B cell (primary cell): ENCODE measurements at places on chromosomes 13 and 19. TPM values are rescaled to one million over a fixed set of nuclear protein-coding genes. Genes with fewer than 3 reads are reported as not detected.

USHBP1 gene
- 0.12 and 0.39 TPM in 2 replicates for total RNA-seq

CABP5 gene
- total RNA-seq: not detected in 2 replicates

GRCh38 chr19:29293292-29293691 is 80.3 kb upstream of the UQCRFS1 start:
- no peaks in the 10 kb centered on the region for H3K27me3 ChIP-seq
- H3K4me1 ChIP-seq: no peaks in the 10 kb centered on the region
- H3K4me3 ChIP-seq: no peak overlapping the region

- no peaks in the 10 kb centered on the region for H3K4me1 ChIP-seq
- no peak for DNase-seq
- no peak overlapping the region for H3K4me3 ChIP-seq
Observed at GRCh38 chr13:106814463-106814862, 246.5 kb upstream of the ARGLU1 start.

- H3K4me3 ChIP-seq: no peak overlapping the region
- H3K27ac ChIP-seq: no peak overlapping the region
- H3K36me3 ChIP-seq: no peaks in the 10 kb centered on the region
- no peaks in the 10 kb centered on the region for H3K4me1 ChIP-seq
Observed at GRCh38 chr13:110246530-110246929, 60.4 kb downstream of the COL4A1 start.

DNA sequence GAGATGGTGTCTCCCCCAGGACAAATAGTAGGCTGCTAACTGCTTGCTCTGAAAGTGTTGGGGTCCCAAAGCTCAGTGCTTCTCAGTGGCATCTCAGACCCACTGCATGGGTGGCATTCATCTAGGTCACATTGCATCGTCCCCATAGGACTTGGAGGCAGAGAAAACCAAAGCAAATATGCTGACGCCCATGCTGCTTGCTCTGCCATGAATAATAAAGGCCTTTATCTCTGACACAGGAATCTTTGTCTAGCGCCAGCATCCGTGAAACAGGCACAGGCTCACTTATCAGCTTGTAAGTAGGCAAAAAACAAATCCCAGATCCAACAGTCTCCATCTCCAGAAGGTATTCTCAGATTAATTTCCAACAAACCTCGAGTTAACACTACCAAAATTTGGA is 18.9 kb upstream of the IPO5 start:
- H3K36me3 ChIP-seq: no peaks in the 10 kb centered on the region
- no peak overlapping the region for H3K4me3 ChIP-seq
- H3K27me3 ChIP-seq: no peaks in the 10 kb centered on the region
- no peak overlapping the region for H3K27ac ChIP-seq

DNA sequence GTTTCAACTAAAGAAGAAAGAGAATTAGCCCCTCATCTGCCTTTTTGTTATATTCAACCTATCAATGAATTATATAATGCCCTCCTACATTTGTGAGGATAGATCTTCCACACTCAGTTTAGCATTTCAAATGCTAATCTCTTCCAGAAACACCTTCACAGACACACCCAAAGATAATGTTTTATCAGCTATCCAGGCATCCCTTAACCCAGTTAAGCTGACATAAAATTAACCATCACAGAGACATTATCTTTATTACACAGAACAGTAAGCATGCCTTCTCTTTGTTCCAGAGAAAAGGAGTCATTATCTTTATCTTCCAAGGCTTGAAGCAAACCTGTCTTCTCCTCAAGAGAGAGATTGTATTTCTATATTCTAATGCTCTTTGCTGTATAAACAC is 53.1 kb downstream of the PCDH20 start:
- H3K4me3 ChIP-seq: no peak overlapping the region
- no peak for DNase-seq
- no peaks in the 10 kb centered on the region for H3K36me3 ChIP-seq
- no peak overlapping the region for H3K27ac ChIP-seq
- no peaks in the 10 kb centered on the region for H3K4me1 ChIP-seq
- no peaks in the 10 kb centered on the region for H3K27me3 ChIP-seq

DNA sequence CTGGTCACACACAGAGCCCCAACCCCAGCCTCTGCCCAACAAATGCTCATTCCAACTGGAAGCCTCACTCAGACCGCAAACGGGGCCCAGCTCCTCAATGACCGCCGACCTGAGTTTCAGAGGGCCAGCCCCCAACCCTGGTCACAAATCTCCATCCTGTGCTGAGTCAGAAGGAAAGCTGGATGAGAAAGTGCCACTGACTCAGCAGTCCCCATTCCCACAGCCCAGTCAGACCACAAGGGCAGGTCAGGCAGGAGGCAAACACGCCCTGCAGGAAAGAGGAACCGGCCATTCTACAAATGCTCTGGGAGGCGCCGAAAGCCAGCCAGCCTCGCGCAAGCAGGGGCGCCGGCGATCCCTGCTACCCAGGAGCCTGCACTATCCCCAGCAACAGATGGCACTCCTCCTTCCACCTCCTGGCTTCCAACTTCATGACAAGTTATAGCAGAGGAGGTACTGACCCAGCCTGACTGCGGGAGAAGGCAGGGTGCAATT is 14.1 kb upstream of the PRKD2 start:
- no peak overlapping the region for H3K4me3 ChIP-seq
- peaks cover 81% of the 10 kb centered on the region for H3K36me3 ChIP-seq
- H3K27ac ChIP-seq: no peak overlapping the region
- no peaks in the 10 kb centered on the region for H3K27me3 ChIP-seq

GRCh38 chr19:41528106-41528505 is 47.9 kb upstream of the CEACAM21 start:
- no peak overlapping the region for H3K4me3 ChIP-seq
- DNase-seq: no peak
- no peak overlapping the region for H3K27ac ChIP-seq

DNA sequence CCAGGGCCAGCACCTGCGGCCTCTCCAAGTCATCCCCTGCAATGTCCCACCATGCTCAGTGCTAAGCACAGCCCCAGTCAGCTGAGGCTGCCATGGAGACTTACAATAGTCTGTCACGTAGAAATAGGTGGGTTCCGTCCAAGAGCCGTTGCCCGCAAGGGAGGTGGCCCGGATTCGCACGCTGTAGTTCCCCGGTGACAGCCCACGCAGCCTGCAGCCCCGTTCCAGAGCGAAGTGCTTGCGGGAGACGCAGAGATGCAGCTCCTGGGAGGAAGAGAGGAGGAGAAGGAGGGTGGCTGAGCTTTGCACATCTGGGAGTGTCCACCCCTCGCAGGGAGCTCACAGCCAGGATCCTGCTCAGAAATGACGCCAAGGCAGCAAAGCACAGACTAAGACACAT is 62.6 kb downstream of the ZNF557 start:
- no peaks in the 10 kb centered on the region for H3K4me1 ChIP-seq
- H3K4me3 ChIP-seq: no peak overlapping the region
- H3K36me3 ChIP-seq: no peaks in the 10 kb centered on the region
- H3K27me3 ChIP-seq: peaks cover 2% of the 10 kb centered on the region

GRCh38 chr19:13401388-13401787 is 104.9 kb downstream of the CACNA1A start:
- no peak overlapping the region for H3K27ac ChIP-seq
- H3K27me3 ChIP-seq: no peaks in the 10 kb centered on the region
- no peak overlapping the region for H3K4me3 ChIP-seq
- no peak for DNase-seq
- no peaks in the 10 kb centered on the region for H3K4me1 ChIP-seq

DNA sequence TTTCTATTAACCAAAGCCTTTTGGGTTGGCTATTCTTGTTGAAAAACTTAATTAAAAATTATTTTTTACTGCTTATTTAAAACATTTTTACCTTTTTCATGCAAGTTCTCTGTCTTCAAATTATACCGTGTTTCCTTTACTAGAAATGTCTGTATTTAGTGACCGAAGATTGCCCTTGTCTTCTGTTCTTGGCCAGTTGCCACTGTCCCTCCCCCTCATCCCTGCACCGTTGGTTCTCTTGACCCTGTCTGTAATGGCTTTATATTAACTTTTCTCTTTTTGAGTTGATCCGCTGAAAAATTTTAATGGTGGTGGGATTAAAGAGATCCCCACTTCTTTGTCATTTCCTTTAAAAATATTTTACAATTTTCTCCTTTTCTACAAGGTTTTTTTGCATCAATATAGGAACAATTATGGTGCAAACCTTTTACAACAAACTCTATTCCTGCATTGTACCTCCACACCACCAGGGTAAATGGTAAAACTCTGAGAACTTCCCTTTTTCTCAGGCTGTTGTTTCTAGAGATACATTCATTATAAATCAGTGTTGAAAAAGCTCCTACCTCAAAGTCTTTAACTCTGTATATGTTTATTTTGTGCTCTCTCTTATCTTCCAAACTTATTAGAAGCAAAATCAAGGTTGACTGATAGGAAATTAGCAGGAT is 12.9 kb upstream of the RNF113B start:
- no peaks in the 10 kb centered on the region for H3K27me3 ChIP-seq
- no peak for DNase-seq
- no peaks in the 10 kb centered on the region for H3K4me1 ChIP-seq
- H3K27ac ChIP-seq: no peak overlapping the region

DNA sequence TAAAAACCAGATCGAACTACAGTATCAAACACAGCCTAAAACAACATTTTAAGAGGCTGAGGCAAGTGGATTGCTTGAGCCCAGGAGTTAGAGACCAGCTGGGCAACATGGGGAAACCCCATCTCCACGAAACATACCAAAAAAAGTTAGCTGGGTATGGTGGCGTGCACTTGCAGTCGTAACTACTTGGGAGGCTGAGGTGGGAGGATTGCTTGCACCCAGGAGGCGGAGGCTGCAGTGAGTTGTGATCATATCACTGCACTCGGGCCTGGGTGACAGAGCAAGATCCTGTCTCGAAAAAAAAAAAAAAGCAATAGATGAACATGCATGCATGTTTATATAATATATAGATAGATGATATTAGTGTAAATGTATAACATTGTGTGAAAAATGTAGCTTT is 5.2 kb upstream of the MRPS31 start:
- no peak for DNase-seq
- no peak overlapping the region for H3K4me3 ChIP-seq

- H3K4me3 ChIP-seq: no peak overlapping the region
- no peak overlapping the region for H3K27ac ChIP-seq
- no peak for DNase-seq
- H3K36me3 ChIP-seq: peaks cover 23% of the 10 kb centered on the region
- no peaks in the 10 kb centered on the region for H3K27me3 ChIP-seq
- peaks cover 6% of the 10 kb centered on the region for H3K4me1 ChIP-seq
Observed at GRCh38 chr13:32409561-32410421, 18.1 kb downstream of the N4BP2L1 start.
